ENCODE measurements at places on chromosomes 12 and 14. TPM values are rescaled to one million over a fixed set of nuclear protein-coding genes. Genes with fewer than 3 reads are reported as not detected.

The KRT74 gene
- not detected for total RNA-seq

The LRRC10 gene
- total RNA-seq, result not detected

The CLEC14A gene
- 1.1 TPM for total RNA-seq

The CFAP54 gene
- total RNA-seq, result 0.86 TPM
